Heart right ventricle (tissue), 16 donors: ENCODE measurements at places on chromosomes 6 and 20. TPM values are rescaled to one million over a fixed set of nuclear protein-coding genes. Genes with fewer than 3 reads are reported as not detected.

The CST4 gene
- polyA plus RNA-seq = not detected

The XKR7 gene
- polyA plus RNA-seq = not detected

DNA sequence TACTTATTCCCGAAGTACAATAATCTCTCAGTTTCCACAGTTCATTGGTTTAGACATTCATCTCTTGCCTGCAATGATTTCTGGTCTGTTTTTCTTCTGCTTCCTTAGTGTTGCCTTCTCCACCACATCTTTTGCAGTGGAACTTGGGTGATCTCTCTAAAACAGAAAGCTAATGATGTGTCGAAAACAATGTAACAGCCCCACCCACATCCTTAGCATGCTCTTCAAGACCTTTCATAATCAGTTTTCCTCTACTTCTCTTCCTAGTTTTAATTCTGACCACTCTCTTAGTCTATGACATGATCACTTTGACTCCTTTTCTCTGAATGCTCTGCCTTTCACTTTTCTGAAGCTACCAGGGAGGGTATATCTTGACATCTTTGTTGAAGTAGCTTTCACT lies 1007.9 kb upstream of the CITED2 start:
- no peak overlapping the region for H3K27ac ChIP-seq
- no peaks in the 10 kb centered on the region for H3K36me3 ChIP-seq
- no peaks in the 10 kb centered on the region for H3K4me1 ChIP-seq
- no peak for DNase-seq
- no peaks in the 10 kb centered on the region for H3K27me3 ChIP-seq
- no peak overlapping the region for H3K4me3 ChIP-seq

GRCh38 chr6:131281471-131282270 lies 146.4 kb downstream of the AKAP7 start:
- H3K4me3 ChIP-seq = peak overlapping the region; percentile 13
- no peaks in the 10 kb centered on the region for H3K27me3 ChIP-seq

The CCN6 gene
- polyA plus RNA-seq = not detected

GRCh38 chr6:13648850-13649249 lies 33.7 kb downstream of the NOL7 start:
- no peaks in the 10 kb centered on the region for H3K4me1 ChIP-seq
- no peaks in the 10 kb centered on the region for H3K27me3 ChIP-seq
- H3K4me3 ChIP-seq = no peak overlapping the region

DNA sequence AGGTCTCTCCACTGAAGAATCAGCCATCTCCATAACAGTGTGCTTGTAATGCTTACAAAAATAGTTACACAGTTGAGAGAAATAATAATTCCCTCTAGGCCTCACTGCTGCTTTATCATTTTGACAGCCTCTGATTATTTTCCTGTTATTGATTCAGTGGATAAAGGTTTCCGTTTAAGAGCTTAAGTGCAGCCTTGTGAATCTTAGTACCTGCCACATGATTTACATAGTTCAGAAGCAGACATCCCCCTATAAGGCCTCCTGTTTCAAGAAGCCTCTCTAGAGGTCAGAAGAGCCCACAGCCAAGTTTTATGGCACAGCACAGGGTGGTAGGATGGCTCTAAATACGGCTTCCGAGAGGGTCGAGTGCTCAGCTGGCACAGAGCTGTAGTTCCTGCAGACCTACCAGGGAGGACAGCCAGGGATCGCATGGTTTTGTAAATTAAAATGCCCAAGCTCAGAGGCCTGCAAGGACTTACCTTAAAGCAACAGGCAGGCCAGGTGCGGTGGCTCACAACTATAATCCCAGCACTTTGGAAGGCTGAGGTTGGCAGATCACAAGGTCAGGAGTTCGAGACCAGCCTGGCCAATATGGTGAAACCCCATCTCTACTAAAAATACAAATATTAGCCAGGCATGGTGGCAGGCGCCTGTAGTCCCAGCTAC lies 17.6 kb upstream of the PYGB start:
- no peaks in the 10 kb centered on the region for H3K27me3 ChIP-seq
- H3K4me3 ChIP-seq = no peak overlapping the region
- peak overlapping the region; percentile 94 for H3K27ac ChIP-seq

The KCNQ2 gene
- 0.03 TPM for polyA plus RNA-seq

DNA sequence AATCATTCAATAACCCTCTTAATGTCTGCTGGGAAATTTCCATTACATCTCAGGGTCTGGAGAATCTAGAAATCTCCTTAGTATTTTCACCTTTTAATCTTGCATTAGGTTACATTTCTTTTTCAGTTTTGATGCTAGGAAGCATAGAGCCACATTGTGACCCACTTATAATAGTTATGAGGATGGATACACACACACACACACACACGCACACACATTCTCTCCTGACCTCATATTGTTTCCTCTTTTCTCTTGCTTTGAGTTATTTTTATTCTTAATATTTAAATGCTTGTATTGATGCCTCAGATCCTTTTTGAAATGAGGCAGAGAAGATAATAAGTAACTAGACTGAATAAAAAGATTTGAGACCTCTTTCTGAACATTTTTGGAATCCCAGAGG lies 128.4 kb downstream of the KLHL32 start:
- H3K4me1 ChIP-seq = no peaks in the 10 kb centered on the region
- no peak overlapping the region for H3K4me3 ChIP-seq
- DNase-seq = no peak
- H3K27ac ChIP-seq = no peak overlapping the region
- H3K36me3 ChIP-seq = no peaks in the 10 kb centered on the region

The BPI gene
- not detected for polyA plus RNA-seq

- no peak overlapping the region for H3K4me3 ChIP-seq
- peak; percentile 12 for DNase-seq
- H3K27me3 ChIP-seq = no peaks in the 10 kb centered on the region
- H3K27ac ChIP-seq = no peak overlapping the region
- peaks cover 22% of the 10 kb centered on the region for H3K4me1 ChIP-seq
Measured at GRCh38 chr6:168648240-168649125, 207.5 kb downstream of the SMOC2 start.

- H3K27me3 ChIP-seq = no peaks in the 10 kb centered on the region
- no peak for DNase-seq
- H3K36me3 ChIP-seq = no peaks in the 10 kb centered on the region
Measured at GRCh38 chr20:58930496-58930895, 50.6 kb upstream of the NELFCD start.

DNA sequence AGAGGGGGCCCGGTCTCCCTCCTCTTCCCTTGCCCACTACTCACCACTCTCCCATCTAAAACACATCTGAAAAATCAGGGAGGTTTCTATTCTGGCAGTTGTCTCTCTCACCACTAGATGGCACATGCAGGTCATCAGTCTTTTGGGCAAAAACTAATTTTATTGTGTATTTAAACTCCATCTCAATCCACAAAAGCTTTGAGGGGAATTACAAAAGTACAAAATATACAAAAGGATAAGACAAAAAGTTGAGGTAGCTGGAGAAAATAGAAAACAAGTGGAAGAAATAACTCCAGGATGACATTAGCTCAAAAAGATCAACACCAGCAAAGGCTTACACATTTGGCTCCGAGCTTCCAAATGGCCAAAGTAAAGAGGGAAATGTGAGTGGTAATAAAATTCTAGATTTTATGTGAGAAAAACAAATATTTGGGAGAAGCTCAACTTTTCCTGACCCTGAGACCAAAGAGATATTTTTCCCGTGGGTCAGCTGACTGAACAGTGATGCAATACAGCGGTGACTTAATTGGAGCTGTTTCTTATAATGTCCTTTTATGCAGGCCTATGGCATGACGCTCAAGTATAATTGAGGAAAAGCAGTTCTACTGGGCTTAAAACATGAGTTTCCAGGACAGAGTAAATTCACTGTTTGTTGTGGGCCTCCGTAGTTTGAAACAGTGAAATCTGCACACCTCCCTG lies 79.8 kb upstream of the CHD6 start:
- no peak for DNase-seq
- H3K27ac ChIP-seq = no peak overlapping the region
- H3K27me3 ChIP-seq = no peaks in the 10 kb centered on the region
- no peak overlapping the region for H3K4me3 ChIP-seq
